ENCODE measurements at places on chromosomes 12 and 14.

GRCh38 chr14:58488550-58488949 lies 61.0 kb downstream of the KIAA0586 start:
- DNase-seq, result peak; percentile 29

DNA sequence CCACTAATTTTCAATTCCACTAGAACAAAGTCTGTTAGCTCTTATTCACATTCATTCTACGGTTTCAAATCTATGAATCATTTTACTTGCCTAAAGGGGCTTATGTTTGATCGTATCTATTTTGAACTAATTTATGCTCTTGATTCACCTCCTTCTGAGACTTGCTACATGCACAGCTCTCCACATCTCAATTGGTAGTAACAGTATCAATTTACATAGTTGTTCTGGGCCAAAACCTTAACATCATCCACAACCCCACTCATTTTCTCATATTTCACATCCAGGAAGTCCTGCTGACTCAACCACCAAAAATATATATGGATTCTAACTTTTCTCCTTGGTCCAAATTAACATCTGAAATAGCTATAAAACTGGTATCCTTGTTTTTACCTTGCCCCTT lies 208.6 kb downstream of the RASSF9 start:
- no peak for DNase-seq

DNA sequence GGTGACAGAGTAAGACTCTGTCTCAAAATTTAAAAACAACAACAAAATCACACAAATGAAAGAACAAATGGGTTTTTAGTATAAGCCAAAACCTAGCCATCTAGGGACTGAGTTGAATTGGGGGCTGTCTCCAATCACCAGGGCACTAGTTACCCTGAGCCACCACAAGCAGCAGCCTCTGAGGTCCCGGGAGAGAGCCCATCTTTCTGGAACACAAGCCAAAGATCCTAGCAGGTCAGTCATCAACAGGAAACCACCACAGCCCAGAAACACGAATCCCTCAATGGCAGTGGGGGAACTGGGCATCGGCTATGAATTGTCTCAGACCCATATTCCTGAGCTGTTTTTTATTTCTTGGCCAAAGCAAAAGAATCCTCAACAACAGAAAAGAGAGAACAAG lies 75.3 kb downstream of the KDM2B start:
- peak; percentile 45 for DNase-seq

DNA sequence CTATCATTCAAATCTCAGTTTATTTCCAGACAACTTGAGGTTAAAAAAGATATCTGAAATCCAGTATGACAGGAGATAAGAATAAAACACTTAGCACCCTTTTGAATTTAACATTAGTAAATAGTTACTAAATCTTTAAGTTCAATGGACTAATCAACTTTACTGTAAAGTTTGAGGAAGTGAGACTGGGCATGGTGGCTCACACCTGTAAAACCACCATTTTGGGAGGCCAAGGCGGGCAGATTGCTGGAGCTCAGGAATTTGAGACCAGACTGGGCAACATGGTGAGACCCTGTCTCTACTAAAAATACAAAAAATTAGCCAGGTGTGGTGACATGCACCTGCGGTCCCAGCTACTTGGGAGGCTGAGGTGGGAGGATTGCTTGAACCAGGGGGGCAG lies 40.3 kb upstream of the CERS5 start:
- DNase-seq, result no peak

DNA sequence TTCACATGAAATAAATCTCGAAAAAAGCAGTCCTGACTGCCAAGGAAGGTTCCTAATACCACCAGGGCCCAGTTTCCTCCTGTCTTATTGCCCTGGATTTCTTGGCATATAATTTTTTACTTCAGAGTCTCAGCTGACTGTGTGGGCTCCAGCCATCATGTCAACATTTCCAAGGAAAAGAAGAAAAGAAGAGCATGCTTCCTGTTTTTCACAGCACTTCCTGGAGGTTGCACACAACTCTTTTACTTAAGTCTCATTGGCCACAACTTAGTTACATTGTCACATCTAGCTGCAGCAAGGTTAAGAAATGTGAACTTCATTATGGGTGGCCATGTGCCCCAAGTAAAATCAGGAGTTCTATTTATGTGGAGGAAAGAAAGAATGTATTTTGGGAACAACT lies 24.3 kb downstream of the DACT1 start:
- DNase-seq, result no peak

DNA sequence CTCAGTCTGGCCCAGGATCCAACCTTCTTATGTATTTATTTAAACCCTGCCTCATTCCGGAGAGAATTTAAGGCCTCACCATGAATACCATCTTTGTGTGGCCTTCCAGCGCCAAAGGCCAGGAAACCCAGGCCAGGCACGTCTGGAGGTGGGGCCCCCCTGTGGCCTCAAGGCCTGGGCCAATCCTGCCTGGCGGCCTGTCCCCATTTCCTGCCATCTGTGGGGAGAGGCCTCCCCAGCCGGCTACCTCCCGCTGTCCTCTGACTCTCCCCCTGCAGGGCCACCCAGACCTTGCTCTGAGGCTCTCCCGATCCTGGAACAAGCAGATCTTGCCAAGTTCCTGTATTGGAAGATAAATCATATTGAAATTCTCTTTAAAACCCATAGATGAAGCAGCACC lies 37.4 kb upstream of the MEG3 start:
- no peak for DNase-seq

DNA sequence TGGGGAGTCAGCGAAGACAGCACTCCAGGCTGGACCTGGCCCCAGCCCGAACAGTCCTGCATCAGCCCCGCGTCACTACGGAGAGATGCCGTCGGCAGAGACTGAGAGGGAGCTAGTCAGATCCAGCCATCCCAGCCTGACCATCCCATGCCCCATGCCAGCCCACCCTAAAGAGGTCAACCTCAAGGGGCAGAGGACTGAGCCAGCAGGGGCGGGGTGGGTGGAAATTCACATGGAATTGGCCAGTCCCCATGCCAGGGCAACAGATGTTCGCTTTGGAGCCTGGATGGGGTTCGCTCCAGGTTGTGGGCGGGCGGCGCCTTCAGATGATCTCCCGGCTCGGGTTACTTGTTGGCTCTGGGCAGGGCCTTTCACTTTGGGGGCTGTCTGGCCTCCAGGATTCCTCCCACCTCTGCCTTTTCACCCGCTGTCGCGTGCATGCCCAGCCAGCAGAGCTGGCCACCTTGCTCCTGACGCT lies 154.3 kb downstream of the TSPAN9 start:
- peak; percentile 39 for DNase-seq

- no peak for DNase-seq
Observed at GRCh38 chr12:88507270-88507669, 73.0 kb downstream of the KITLG start.

DNA sequence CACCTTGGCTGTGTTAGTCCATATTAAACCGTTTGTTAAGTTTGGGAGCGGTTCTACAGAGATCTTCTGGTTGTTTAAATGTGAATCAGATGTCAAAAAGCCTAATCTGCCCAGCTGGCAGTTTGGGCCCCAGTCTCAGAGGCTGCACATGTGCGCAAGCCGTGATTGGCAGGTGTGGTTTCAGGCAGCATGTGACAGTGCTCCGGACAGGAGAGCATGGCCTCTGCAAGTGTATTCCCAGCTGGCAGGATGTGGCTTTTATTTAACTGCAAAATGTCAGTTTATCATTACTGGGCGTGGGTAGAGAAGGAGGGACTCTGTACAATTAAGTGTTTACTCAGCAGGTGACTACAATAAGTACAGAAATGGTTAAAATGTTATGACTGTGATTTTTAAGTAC lies 77.5 kb downstream of the PELI2 start:
- DNase-seq, result peak; percentile 82

DNA sequence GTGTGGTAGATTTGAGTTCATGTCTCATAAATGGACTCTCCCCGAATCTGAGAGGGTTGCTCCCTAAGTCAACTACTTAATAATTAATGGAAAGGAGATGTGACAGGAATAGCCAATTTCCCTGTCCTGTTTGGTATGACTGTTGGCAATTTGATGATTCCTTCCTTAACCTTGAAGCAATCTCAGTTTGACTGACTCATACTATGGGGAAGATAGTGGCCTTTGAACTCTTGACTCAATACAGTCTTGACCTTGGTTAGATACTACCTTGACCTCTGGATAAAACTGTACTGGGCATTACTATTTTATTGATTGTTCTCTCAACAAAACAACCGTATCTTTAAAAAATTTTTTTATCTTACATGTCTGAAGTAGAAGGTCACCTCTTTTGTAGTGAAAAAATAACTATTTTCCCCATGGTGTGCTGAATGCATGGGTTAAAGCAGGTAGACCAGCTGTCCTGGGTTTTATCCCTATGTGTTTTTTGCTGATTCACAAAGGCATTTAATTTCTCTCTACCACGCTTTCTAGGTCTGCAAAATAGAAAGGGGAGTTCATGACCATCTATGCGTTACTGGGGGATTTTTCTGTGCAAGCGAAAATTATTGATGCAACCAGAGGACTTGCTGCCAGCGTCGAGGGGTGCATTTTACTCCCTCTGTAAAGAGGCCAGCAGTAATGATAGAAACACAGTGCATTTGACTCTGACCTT lies 80.1 kb downstream of the ETV6 start:
- peak; percentile 27 for DNase-seq

GRCh38 chr12:121581686-121582429 lies 1.0 kb upstream of the KDM2B start:
- DNase-seq, result peak; percentile 63

DNA sequence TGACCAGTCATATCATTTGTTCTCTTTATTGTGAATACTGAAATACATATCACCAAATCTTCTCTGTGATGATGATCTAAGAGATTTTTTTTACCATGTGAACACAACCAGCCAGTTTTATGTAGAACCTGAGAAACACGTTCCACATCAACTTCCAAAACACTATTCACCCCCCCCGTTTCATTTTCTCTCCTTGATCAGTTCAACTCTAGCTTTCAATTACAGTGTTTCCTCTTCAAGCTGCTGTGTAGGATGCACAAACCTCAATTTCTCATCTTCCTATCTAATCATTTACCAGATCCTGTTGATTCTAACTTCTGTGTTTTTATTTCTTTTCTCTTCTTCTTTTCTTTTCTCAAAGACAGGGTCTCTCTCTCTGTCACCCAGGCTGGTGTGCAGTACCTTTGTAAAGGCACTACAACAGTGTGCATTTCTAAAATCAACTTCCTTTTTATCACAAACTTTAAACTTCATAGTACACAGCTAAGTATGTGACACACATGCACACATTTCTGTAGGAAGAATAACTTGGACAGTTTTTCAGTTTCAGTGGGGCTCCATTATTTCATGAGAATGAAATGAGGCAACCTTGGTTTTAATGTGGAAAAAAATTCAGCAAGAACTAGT lies 149.9 kb upstream of the FBXO33 start:
- no peak for DNase-seq

DNA sequence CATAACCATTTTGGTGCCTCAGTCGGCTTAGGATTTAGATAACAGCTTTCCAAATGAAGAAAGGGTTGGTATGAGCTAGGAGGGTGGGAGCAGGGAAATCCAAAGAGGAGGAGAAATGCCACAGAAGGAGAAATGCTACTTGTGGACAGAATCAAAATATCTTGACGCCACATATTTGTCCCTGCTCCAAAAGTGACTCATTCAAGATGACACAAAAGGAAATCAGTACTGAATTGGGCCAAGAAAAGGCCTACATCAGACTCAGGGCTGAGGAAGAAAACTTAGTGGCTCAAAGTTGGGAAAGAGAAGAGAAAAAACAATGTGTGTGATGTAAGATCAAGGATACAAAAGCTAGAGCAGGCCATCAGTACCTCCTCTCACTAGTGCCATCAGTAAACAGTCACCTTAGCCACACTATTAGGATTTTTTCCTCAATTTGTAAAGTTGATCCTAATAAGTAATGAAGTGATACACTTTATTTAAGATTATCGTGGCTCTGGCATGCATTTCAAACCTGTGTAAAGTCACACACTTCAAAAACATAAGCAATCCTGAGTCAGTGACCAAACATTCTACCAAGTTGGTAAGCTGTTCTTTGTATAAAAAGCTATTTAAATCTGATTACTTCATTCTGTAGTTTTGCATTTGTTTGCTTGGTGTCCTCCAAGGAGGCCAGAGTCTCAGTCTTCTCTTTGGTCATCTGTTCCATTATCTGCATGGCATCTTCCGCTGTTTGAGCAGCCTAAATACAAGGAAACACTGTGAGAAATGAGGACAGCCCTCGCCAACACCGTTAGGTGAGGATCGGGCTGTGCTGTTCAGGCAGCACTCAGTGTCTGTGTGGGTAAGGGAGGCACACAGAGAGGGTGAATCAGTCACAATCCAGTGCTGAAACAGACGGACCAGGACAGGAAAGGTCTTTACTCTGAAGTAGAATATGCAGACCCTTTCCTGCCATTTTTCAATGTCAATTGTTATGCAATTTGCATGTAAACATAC lies 52.6 kb upstream of the VPS33A start:
- peak; percentile 80 for DNase-seq

GRCh38 chr12:119088685-119089379 lies 89.9 kb upstream of the HSPB8 start:
- no peak for DNase-seq

DNA sequence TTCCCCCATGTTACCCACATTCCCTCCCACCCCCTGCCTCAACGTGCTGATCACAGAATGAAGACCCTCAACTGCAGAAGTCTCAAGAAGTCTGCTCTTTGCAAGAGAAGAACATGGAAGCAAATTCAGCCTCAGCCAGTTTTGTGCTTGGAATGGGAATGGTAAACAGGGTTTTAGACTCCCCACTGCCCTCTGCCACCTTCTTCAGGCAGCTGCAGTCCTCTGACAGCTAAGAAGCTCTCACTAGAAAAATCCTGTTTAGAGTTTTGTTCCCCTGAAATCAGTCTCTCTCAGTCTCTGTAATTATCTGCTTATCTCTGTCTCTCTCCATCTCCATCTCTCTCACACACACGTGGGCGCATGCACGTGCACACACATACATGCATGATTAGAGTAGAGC lies 85.4 kb downstream of the CRACR2A start:
- no peak for DNase-seq

GRCh38 chr12:129659961-129660622 lies 243.7 kb downstream of the TMEM132D start:
- no peak for DNase-seq

DNA sequence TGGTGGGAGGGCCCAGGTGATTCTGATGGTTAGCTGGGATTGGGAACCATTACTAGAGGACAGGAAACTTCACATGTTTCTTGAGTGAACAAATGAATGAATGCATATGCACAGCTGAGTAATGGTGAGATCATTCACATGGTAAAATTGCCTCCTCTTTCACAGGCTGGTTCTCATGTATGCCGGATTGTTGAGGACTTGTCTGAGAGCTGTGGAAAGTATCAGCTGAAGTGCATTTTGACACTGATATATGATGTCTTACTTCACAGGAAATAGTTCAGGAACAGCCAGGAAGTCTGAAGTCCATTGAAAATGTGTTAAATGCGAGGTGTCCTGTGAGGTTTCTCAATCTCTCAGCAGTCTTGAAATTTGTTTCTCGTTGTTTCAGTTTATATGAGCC lies 77.6 kb upstream of the DACT1 start:
- peak; percentile 32 for DNase-seq

GRCh38 chr14:57266065-57266464 lies 2.6 kb downstream of the EXOC5 start:
- DNase-seq, result peak; percentile 19

Data from foreskin fibroblast (primary cell).